ENCODE measurements at places on chromosomes 13 and 19.
A peak's percentile ranks its signal among the peaks of the same experiment; 100 is the strongest.

DNA sequence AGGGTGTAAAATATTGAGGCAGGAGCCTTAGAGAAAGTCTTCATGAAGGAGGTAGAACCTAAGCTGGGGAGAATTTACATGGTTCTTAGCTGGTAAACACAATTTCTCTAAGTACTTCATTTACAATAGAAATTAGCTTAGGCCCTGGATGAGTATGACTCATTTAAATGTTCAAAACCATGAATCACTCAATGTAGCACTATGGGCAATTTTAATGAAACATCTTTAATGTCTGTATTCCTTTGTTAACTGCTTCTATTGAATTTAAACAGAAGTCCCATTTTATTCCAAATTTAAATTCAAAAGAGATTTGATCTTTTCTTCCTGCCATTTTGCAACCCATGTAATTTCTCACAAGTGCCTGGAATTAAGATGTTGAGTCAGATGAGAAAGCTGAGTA, 252.1 kb downstream of the RFC3 start:
- DNase-seq, result no peak

DNA sequence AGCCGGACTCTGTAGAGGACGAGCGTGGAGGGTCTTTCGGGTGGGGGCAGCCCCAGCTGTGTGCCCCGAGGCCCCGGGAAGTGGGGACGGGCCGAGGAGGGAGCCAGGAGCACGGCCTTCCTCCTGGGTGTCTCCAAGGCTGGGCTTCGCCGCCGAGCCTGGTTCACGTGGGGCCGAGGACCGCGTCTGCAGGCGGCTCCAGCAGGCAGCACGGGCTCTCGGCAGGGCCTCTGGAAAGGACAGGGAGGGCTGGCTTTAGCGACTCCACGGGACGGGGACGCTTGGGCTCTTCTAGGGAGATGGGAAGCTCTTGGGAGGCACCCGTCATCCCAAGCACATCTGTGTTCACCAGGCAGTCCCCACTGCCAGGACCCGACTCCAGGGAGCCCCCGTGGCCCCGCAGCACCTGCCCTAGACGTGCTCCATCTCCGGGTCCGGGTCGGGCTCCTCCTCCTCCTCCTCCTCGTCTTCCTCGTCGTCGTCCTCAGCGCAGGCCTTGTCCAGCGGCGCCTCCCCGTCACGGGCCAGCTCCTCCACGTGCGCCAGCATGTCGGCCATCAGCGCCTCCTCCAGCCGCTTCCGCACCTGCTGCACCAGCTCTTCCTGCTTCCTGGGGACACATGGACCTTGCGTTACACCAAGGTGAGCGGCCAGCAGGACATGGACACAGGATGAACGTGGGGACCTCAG, 9.9 kb upstream of the MEX3D start:
- DNase-seq, result no peak

- DNase-seq, result no peak
These were observed 143.4 kb downstream of the URI1 start for GRCh38 chr19:30085394-30085793.

GRCh38 chr13:89862691-89863036, 1484.8 kb upstream of the MIR17HG start:
- no peak for DNase-seq

- DNase-seq, result no peak
These were observed 940.0 kb downstream of the EFNB2 start for GRCh38 chr13:105595471-105595870.

GRCh38 chr19:45798995-45799517, 6.4 kb upstream of the DMWD start:
- DNase-seq, result peak; percentile 36

- DNase-seq, result no peak
These were observed 3.1 kb downstream of the A1BG start for GRCh38 chr19:58350001-58350861.

DNA sequence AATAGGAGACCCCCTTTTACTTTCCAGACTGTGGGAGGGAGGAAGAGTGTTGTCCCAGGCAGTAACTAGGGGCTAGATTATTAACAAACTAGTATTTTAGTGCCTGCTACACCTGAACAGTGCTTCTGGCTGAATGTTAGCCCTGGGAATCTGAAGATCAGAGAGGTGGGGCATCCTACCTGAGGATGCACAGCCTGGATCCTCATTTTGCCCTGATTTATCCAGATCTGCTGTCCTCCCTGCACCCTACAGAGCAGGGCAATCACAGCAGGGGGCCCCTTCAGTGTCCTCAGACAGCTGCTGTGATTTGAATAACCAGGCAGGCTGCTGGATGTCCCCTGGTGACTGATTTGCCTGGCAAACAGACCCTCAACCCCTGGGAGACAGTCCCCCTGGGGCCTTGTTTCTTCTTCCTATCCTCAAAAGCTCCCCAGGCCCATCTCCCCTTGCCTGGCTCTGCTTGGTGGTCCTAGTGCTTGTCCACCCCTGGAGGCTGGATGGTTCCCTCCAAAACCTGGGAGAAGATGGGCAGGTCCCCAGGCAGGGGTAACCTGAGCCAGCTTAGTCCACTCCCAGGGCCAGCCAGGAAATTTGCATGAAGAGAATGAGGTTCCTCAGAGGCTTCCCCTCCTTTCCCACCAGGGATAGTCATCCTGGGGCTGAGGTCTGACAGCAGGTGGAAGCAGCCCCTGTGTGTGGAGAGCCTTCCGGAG, at the start of gene OVOL3:
Gene OVOL3 (plus strand): TSS at position 657 of the 713 bp plus-strand sequence. CDS start 60 bp downstream, outside the sequence.
- DNase-seq, result no peak

DNA sequence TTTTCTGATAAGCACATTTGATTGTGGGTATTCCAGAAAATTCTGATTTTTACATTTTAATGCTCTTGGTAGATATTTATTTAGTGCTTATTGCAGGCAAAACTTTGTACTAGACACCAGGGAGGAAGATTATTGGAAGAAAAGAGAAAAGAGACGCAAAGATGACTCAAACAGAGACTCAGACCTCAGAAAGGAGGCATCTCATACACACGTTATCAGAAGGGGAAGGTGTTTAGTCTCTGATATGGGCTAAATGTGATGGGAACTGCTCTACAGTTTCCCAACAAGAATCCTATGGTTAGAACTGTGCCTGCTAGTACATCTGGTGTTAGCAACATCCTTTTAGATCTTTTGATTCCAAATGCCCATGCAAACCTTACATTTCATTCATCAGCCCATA, 245.6 kb downstream of the KLF5 start:
- no peak for DNase-seq

DNA sequence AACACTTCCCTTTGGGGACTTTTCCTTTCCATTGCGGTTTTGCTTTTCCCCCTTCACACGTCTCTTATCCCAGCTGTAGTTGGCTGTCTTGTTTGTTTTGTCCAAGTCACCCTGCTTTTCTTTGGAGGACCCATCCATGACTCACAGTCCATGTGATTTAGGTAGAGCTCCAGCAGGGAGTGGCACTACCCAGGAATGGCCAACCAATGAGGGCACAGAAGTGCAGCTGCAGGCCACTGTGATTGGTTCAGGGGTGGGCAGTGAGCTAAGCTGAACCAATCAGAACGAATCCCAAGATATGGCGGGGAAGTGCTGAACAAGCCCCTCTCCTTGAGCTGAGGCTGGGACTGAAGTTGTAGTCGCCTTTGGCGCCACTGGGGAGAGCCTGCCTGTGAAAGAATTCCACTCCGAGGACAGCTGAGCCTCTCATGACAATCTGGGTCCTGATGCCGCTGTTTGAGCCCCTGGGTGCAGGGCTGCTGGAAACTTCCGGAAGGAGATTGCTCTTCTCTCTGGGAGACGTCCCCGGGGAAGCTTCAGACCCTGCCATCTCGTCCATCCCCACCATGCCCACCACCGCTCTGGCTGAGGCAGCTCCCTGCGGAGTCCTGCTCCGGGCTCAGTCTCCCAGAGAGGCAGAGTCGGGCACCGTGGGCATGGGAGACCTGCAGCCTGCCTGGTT, 62.9 kb upstream of the URI1 start:
- no peak for DNase-seq

DNA sequence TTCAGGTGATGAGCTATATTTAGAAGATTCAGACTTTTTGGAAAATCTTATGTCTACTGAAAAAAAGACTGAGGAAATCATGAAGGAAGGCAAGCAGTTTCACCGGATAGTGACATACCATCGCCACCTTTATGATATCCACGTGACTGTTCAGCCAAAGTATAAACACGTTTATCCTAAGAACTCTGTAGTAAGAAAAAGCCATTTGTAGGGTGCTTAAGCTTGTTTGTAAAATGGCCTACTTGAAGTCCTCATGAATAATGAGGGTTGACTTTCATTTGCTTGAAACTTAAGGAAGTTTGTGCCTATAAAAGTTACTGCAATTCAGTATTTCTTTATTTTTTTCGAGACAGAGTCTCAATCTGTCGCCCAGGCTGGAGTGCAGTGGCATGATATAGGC, 7.8 kb upstream of the TDRD12 start:
- DNase-seq, result no peak

DNA sequence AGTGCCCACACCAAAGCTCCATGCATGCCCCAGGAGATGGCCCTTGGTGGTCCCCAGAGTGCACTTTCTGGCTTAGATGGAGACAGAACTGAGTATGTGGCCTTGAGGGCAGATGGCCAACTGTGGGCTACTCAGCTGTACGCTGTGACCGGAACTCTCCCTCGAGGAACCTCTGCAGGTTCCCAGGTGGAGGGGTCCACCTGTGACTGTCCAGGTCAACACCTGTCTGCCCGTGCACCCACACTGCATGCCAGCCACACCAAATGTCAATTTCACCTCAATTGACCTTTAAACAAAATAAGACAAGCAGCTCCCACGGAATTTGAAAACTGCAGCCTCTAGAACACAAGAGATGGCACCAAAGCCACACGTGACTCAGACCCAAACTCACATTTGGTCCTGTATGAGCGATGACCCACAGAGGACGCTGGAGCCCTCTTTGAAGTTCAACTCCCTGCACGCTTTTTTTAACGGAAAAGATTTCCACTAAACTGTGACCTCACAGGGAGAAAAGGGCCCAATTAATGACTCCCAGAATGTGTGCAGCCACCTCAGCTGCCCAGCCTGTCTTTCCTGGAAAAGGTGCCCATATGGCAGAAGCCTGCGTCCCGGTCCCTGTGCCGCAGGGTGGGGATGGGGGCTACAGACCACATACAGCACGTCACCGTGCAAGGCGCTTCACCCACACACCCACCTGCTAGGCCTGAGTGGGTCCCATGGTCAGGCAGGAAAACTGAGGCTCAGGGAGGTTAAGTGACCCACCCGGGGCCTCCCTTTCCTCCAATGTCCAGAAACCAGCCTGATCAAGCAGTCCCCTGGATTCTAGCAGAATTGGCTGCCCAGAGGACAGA, 47.7 kb downstream of the KLF2 start:
- no peak for DNase-seq

- DNase-seq, result no peak
These were observed 132.2 kb downstream of the FREM2 start for GRCh38 chr13:38819053-38819452.

- no peak for DNase-seq
These were observed 328.0 kb upstream of the ZNF507 start for GRCh38 chr19:32017176-32017953.

- no peak for DNase-seq
These were observed 6.2 kb downstream of the SPRY2 start for GRCh38 chr13:80334597-80335260.
